ENCODE measurements at places on chromosomes 11 and 22. TPM values are rescaled to one million over a fixed set of nuclear protein-coding genes. Genes with fewer than 3 reads are reported as not detected.

GRCh38 chr11:118247041-118247440 is 5.1 kb downstream of the MPZL3 start:
- H3K27ac ChIP-seq = no peak overlapping the region
- no peak for DNase-seq
- H3K36me3 ChIP-seq = no peaks in the 10 kb centered on the region
- no peak overlapping the region for H3K4me3 ChIP-seq
- peaks cover 4% of the 10 kb centered on the region for H3K27me3 ChIP-seq
- H3K4me1 ChIP-seq = peaks cover 8% of the 10 kb centered on the region

The MMP13 gene
- total RNA-seq = 0.72 TPM

The NXPE4 gene
- total RNA-seq = not detected

The TRIM66 gene
- 9.9 TPM for total RNA-seq

GRCh38 chr22:38177926-38178604 is 3.6 kb downstream of the PLA2G6 start:
- peak overlapping the region; percentile 82 for H3K27ac ChIP-seq
- no peak overlapping the region for H3K4me3 ChIP-seq
- no peaks in the 10 kb centered on the region for H3K27me3 ChIP-seq
- H3K4me1 ChIP-seq = peaks cover 75% of the 10 kb centered on the region

DNA sequence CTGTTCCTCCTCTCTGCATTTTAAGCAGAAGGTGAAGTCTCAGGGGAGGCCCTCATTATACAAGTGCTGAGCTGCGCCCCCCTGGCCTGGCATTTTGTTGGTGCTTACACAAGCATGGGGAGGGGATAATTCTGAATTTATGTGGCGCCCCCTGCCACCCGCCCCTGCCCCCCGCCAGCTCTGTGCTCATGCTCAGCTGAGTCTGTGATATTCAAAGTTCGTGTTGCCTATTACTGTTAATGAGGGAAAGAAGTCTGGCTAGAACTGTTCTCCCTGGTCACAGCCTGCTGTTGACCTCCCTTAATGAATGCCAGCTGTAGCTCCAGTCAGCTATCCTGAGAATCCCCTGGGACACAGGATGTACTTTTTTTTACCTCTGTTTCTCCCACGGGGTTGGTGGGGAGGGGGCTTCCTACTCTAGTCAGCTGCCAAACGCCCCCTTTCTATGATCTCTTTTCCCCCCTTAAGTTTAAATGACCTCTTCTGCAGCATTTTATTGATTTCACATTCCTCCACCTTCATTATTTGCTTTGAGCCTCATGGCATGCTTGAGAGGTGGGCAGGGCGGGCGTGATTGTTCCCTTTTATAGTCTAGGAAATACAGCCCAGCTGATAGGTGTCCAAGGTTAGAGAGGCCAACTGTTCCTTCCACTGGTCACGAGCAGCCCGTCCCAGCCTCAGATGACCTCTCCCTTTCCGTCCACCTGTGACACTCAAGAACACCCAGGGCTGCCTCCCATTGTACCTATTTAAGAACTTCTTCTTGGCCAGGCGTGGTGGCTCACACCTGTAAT is 12.2 kb downstream of the USP2 start:
- H3K27ac ChIP-seq = no peak overlapping the region
- peaks cover 54% of the 10 kb centered on the region for H3K4me1 ChIP-seq
- DNase-seq = no peak
- no peak overlapping the region for H3K4me3 ChIP-seq
- H3K27me3 ChIP-seq = peaks cover 21% of the 10 kb centered on the region

DNA sequence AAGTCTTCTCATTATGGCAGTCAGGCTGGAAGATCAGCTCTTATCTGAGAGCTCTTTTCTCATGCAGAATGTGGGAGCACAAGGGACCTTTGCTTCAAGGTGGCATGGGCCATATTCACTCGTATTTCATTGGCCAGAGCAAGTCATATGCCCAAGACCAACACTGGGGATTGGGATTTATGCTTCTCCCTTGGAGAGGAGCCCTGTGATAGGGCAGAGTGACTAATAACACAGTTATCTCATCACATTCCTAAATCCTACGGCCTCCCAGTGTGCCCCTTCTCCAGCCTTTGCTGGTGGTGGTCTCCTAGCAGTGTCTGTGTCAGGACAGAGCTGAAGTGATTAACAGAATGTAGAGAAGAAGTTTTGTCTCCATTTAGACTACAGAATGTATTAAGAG is 48.6 kb downstream of the SYT9 start:
- no peak for DNase-seq
- no peak overlapping the region for H3K4me3 ChIP-seq
- no peaks in the 10 kb centered on the region for H3K36me3 ChIP-seq

The ANGPTL5 gene
- 0.76 TPM for total RNA-seq

The SREBF2 gene
- total RNA-seq = 97.5 TPM

DNA sequence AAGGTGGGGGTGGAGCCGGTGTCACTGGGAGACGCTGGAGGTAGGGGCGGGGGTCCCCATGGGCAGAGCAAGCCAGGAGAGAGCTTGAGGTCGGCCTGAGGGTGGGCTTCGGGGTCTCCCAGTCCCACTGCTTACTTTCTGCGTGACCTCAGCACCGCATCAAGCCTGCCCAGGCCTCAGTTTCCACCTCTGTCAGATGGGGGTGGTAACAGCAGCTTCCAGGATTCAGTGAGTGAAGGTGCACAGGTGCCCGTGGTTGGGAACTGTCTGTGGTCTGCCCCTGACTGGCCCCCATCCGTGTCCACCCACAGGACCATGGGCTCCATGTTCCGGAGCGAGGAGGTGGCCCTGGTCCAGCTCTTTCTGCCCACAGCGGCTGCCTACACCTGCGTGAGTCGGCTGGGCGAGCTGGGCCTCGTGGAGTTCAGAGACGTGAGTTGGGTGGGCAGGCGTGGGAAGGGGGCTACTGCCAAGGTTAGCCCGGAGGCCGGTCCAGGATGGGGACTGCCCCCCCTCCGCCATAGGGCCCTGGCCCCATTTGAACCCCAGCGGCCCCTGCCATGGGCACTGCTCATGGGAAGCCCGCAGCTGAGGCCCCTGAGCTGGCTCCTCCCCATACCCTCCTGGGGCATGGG is 2.2 kb downstream of the TCIRG1 start:
- peaks cover 41% of the 10 kb centered on the region for H3K36me3 ChIP-seq
- DNase-seq = peak; percentile 78
- H3K4me1 ChIP-seq = peaks cover 78% of the 10 kb centered on the region
- no peaks in the 10 kb centered on the region for H3K27me3 ChIP-seq

The BRD1 gene
- 84.0 TPM for total RNA-seq

The CHADL gene
- total RNA-seq = 9.5 TPM

GRCh38 chr11:67287355-67288197 is 1.5 kb upstream of the ANKRD13D start:
- H3K4me3 ChIP-seq = peak overlapping the region; percentile 87
- peaks cover 54% of the 10 kb centered on the region for H3K4me1 ChIP-seq
- H3K27me3 ChIP-seq = no peaks in the 10 kb centered on the region
- peaks cover 58% of the 10 kb centered on the region for H3K36me3 ChIP-seq
- H3K27ac ChIP-seq = peak overlapping the region; percentile 98
- DNase-seq = no peak

DNA sequence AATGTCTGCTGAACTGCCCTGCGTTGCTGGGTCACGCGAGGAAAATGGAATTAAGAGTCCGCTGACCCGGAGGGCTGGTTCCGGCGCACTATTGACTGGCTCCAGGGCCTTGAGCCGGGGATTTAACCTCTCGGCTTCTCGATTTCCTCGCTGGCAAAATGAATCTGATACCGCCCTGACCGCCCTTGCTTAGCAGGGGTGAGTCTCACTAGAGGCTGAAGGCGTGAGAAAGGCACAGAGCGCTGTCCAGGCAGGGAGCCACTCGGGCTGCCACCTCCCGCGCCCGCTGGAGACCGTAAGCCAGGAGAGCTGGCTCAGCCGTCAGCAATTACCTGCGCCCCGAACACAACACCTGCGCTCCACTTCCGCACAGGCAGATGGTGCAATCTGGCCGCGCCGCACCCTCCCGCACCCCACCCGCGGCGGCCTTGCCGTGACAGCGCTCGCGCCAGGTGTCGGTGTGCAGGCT is 65.6 kb downstream of the BUD13 start:
- H3K27ac ChIP-seq = no peak overlapping the region
- peak overlapping the region; percentile 18 for H3K4me3 ChIP-seq
- H3K27me3 ChIP-seq = peaks cover 38% of the 10 kb centered on the region
- H3K4me1 ChIP-seq = no peaks in the 10 kb centered on the region
- H3K36me3 ChIP-seq = no peaks in the 10 kb centered on the region

The MS4A6A gene
- total RNA-seq = 8.0 TPM

The TRIM34 gene
- 8.2 TPM for total RNA-seq

- H3K27me3 ChIP-seq = no peaks in the 10 kb centered on the region
- DNase-seq = no peak
These were observed 94.3 kb downstream of the RNF169 start for GRCh38 chr11:74842967-74843366.

The MMP12 gene
- not detected for total RNA-seq

GRCh38 chr11:31702966-31703365 is 108.2 kb downstream of the PAX6 start:
- no peak overlapping the region for H3K27ac ChIP-seq
- no peak overlapping the region for H3K4me3 ChIP-seq
- H3K27me3 ChIP-seq = no peaks in the 10 kb centered on the region
- H3K36me3 ChIP-seq = no peaks in the 10 kb centered on the region
- no peak for DNase-seq

The SPON1 gene
- total RNA-seq = 12.5 TPM

DNA sequence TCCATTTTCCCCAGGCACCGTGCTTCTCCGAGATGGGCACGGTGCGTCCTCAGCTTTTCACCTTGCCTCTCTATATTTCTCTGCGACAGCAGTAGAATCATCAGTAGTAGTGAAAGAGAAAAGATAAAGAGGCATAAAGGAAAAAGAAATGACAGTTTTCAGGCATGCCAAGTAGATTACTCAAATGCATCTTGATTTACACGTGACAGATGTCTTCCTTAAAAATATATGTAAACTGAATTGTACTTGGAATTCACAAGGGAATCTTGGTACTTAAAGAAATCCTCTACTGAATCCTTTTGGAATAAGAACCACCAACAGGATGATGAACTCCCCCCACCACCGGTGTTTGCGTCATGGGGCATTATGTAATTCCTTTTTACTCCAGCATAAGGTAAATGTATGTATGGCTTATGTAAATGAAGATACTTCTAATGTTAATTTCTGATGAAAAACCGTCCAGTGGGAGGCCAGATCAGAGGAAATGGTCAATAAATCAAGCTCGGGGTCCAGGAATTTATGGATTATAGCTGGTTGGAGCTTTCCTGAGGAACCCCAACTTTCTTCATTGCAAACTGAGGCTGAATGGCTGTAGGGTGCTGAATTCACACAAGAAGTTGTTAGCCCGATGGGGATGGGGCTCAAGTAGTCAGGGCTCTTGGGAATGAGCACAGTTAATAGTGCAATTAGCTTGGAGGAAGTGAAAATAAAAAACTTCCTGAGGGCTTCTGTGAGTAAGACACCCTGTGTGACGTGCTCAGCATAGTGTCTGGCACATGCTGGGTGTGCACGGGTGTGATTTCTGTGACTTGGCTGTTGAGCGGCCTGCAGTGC is 630.4 kb downstream of the OPCML start:
- no peaks in the 10 kb centered on the region for H3K4me1 ChIP-seq
- no peak overlapping the region for H3K27ac ChIP-seq
- no peak overlapping the region for H3K4me3 ChIP-seq
- no peaks in the 10 kb centered on the region for H3K36me3 ChIP-seq
- no peak for DNase-seq

- H3K27ac ChIP-seq = no peak overlapping the region
- H3K4me3 ChIP-seq = no peak overlapping the region
- H3K36me3 ChIP-seq = no peaks in the 10 kb centered on the region
- H3K4me1 ChIP-seq = no peaks in the 10 kb centered on the region
- peaks cover 25% of the 10 kb centered on the region for H3K27me3 ChIP-seq
- no peak for DNase-seq
These were observed 385.5 kb downstream of the SHANK2 start for GRCh38 chr11:70866834-70867233.

GRCh38 chr22:50599816-50600455 is 657 bp upstream of the MAPK8IP2 start:
- H3K36me3 ChIP-seq = no peaks in the 10 kb centered on the region
- peaks cover 63% of the 10 kb centered on the region for H3K27me3 ChIP-seq
- H3K4me3 ChIP-seq = peak overlapping the region; percentile 55
- no peak overlapping the region for H3K27ac ChIP-seq

The MRGPRE gene
- total RNA-seq = not detected

DNA sequence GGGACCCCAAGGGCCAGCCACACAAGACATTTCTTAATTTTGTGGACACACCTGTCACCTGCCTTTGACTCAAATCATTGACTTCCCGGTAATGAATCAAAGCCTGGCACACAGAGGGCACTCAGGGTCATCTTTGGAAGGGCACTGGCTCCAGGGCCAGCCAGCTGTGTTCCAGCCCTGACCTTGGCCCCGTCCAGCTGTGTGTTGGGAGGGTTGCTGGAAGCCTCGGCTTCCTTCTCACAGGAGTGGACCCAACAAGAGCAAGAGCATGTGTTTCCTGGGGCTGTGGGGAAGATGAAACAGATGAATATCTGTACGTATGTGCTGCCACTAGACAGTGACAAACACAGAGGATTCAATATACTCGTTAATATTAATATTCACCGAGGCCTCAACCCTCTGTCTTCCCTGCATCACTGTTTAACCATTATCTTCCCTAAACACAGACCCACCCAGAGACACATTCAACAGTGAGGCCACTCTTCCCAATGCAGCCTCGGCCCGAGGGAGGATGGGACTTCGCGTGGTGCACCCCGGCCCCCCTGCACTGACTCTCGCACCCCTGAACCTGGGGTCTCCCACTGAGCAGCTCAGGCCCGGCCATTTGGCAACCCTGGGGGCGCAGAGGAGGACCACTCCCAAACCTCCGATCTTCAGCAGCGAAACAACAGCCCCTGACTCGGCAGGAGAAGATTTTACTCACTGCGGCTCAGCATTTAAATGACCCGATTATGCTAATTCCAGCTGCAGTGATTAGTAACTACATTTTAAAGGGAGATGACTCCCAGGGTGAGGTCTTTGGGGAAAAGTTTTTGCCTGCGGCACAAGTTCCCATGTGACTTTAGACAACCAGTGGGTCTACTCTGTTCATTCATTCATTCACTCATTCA is 45.7 kb downstream of the PHF21B start:
- DNase-seq = no peak
- H3K36me3 ChIP-seq = no peaks in the 10 kb centered on the region
- H3K4me3 ChIP-seq = no peak overlapping the region
- H3K27ac ChIP-seq = no peak overlapping the region

The CCDC188 gene
- 0.34 TPM for total RNA-seq

- DNase-seq = peak; percentile 59
- peaks cover 84% of the 10 kb centered on the region for H3K4me1 ChIP-seq
- H3K27ac ChIP-seq = peak overlapping the region; percentile 98
- H3K27me3 ChIP-seq = no peaks in the 10 kb centered on the region
- H3K4me3 ChIP-seq = peak overlapping the region; percentile 69
These were observed 63.8 kb upstream of the WNT7B start for GRCh38 chr22:46040471-46041465.

DNA sequence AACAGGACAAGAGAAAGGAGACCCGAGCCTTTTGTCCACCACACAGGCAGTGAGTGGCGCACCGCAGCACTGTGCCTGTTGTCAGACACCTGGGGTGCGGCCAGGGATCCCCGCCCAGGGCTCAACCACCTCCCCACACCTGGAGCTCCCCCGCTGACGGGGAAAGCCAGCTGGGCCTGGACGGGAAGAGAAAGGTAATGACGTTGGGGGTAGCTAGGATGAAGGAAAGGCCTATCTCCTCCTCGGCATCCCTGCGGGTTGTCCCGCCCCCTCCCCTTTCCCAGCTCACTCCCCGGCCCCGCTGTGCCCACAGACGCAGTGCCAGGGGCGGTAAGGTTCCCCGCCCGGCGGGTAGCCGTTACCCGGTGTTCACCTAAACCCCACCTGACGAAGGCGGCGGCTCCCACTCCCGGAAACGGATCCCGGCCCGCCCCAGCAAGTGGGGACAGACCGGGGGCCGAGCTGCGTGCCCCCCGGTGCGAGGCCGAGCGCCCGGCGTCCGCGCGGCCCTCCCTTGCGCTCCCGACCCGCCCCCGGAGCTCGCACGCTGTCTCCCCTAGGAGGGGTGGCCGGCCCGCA is 495 bp downstream of the HYOU1 start:
- H3K36me3 ChIP-seq = peaks cover 36% of the 10 kb centered on the region
- peaks cover 21% of the 10 kb centered on the region for H3K4me1 ChIP-seq
- H3K4me3 ChIP-seq = peak overlapping the region; percentile 88
- DNase-seq = no peak
- no peaks in the 10 kb centered on the region for H3K27me3 ChIP-seq

Data from suprapubic skin (tissue), 4 donors.